ENCODE measurements at places on chromosomes 2 and 18.

GRCh38 chr18:37253394-37254235 lies 312.0 kb downstream of the CELF4 start:
- no peak for DNase-seq

- DNase-seq, result no peak
These were observed 104.4 kb downstream of the TLK1 start for GRCh38 chr2:171056307-171056706.

DNA sequence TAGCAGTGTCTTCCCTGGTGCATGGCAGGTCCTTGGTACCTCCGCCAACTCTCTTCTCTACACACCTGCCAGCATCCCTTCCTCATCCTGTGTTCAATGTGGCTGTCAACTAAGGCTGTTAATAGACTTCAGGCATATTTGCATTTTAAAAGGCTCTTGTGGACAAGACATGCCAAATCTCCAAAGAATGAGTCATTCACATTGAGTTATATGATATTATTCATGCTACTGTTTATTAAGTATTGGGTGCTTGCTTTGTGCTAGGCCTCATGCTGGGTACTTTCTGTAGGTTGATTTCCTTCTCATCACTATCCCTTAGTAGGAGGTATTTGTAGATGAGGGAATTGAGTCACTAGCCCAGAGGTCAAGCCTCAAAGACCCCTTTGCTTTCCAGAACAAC lies 5.2 kb downstream of the MYO1B start:
- DNase-seq, result no peak

GRCh38 chr2:206418968-206419367 lies 24.4 kb upstream of the ADAM23 start:
- DNase-seq, result no peak

DNA sequence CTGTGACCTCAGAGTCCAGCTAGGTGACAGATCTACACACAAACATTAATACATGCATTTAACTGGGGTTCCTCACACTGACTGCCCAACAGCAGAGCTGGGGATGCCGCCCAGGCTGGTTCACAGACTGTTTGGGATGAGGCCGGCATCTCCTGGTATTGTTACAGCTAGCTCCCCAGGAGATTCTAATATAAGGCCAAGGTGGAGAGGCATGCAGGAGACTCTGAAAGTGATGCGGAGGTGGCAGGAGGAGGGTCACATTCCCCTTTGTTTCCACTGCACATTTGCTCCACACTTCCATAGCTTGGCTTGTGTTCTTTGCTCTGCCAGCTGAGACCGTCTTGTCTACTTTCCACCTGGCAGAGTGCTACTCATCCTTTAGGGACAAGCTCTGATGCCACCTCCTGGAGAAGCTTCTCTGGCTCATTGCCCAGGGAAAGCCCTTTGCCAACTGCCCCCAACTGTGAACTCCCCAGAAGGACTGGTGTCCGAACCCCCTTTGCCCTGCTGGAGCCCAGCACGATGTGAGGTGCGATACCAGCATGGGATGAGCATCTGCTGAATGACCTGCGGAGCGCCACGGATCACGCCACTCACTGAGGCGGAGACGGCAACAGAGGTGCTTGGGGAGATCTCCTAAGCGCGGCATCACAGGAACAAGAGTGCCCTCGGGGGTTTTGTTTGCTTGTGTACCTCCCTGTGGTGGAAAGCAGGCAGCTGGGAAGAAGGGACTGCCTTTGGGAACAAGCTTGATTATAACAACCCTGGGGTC lies 88.8 kb downstream of the UXS1 start:
- DNase-seq, result no peak

DNA sequence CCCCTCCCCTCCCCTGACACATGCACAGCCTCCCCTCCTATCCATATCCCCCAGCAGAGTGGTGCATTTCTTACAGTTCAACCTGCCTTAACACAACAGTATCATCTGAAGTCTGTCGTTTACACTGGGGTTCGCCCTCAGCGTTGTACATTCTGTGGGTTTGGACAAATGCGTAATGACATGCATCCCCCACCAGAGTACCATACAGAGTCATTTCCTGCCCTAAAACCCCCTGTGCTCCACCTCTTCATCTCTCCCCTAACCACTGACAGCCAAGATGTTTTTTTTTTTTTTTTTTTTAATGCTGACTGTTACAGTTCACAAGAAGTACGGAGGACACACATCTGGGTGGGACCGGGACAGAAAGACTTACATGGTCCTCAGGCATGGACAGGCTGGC lies 22.6 kb downstream of the POMC start:
- no peak for DNase-seq
